ENCODE measurements at places on chromosomes 6 and 20. TPM values are rescaled to one million over a fixed set of nuclear protein-coding genes. Genes with fewer than 3 reads are reported as not detected.
A peak's percentile ranks its signal among the peaks of the same experiment; 100 is the strongest.

GRCh38 chr20:10998476-10998875, 324.7 kb upstream of the JAG1 start:
- no peak for DNase-seq

DNA sequence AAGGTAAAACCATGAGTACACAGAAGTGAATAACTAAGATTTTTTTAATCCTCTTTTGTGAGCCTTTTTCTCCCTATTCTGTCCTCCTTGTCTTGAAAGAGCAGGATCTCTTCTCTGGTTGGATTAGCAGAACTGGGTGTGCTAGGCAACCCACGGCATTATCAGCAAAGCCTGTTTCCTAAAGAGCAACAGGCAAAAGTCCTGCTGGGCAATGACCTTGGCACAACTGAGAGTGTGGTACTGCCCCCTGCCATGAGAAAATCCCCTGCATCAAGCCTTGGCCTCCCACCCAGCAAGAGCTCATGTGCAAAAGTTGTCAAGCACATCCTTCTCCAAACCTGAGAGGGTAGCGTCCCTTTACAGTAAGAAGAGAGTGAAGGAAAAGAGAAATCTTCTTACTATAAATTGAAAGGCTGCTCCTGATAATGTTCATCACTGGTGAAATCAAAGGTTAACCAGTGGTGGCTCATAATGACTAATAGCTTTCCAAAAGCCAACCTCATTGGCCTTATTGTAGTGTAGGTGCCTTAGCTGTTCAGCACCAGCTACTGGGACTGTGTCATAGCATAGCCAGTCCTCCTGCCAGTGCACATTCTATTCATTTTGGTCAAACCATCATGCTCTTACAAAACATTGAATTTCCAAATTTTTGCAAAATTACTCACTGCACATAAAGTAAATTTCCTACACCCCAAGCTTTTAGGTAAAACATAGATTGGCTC, 17.1 kb downstream of the KIF6 start:
- DNase-seq, result no peak

- DNase-seq, result peak; percentile 26
These were observed 66.4 kb downstream of the PKHD1 start for GRCh38 chr6:52020945-52021570.

DNA sequence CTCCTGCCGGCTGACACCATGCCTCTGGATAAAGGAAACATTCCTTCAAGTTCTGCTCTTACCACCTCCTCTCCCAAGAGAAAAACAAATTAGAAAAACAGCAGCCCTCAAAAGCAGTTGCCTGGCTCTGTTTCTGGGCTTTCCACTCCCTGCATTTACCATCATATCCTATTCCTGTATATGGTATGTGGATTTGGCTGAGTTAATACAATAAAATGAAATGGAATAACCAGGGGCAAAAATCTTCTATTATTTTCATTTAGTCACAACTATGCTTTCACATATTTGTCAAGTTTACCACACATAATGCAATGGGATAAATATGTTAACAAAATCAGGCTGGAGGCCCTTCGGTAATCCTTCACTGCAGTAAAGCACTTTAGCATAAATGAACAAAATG, 34.3 kb downstream of the COL12A1 start:
- peak; percentile 27 for DNase-seq

GRCh38 chr20:52461582-52461981, 270.0 kb upstream of the ZFP64 start:
- DNase-seq, result no peak

GRCh38 chr20:1870792-1871550, 24.2 kb upstream of the SIRPA start:
- no peak for DNase-seq

FAM209B gene
- total RNA-seq, result not detected

DNA sequence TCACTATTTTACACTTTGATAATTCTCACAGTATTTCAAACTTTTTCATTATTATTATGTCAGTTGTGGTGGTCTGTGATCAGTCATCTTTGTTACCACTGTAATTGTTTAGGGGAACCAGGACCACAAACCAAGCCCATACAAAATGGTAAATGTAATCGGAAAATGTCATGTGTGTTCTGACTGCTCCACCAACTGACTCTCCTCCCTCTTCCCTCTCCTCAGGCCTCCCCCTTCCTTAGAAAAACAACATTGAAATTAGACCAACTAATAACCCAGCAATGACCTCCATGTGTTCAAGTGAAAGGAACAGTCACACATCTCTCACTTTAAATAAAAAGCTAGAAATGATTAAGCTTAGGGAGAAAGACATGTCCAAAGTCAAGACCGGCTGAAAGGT, 63.8 kb downstream of the GMDS start:
- no peak for DNase-seq

GRCh38 chr6:107561306-107561705, 71.4 kb downstream of the SOBP start:
- no peak for DNase-seq

HCRTR2 gene
- total RNA-seq, result not detected

- DNase-seq, result peak; percentile 8
These were observed 94.5 kb downstream of the PREX1 start for GRCh38 chr20:48733296-48733790.

IFT52 gene
- total RNA-seq, result 36.4 TPM

GMPR gene
- total RNA-seq, result 5.4 TPM

DNA sequence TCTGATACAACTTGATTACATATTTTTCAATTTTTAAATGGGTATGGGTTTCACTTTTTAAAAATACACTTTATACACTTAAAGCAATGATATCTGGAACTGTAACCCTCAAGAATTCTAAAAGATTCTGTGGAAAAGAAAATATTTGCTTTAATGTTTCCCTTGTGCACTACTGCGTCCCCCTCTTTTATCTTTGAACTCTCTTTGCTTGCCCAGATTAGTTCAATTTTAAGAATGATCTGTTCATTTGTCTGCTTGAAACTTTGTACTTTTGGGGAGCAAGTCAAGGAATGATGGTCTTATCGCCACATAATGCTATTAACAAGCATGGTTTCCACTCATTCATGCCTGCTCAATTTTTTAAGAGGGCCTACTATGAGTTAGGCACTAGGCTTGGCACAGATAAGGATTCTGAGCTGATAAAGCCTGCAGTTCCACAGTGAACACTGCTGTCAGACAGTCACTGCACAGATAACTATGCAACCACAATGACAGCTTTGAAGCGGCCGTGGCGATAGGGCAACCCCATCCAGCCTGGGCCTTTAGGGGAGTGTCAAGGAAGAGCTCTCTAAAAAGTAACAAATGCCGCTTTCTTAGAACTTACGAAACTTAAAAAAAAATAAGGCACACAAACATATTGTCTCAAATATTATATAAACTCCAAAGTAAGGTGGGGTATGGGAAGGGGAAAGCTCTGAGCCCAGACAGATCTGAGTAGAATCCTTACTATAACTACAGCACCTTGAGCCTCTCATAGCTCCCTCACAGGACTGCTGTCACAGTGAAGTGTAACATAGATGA, 29.7 kb downstream of the FYN start:
- no peak for DNase-seq

DNA sequence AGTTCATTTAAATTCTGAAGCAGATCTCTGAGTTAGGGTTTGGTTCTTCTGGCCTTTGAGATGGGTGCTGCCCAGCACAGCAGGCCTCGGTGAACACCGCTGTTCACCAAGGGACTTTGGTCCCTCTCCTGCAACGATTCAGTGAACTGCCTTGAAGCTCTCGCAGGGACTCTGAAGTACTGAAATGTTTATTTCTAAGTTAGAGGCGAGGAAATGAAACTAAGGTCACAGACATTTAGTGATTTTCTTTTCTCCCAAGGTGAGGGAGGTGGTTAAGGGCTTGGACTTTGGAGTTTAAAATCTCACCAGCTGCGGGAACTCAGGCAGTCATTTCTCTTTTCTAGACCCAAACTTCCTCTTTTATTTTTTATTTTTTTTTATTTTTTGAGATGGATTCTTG, 26.2 kb downstream of the E2F3 start:
- no peak for DNase-seq

DNA sequence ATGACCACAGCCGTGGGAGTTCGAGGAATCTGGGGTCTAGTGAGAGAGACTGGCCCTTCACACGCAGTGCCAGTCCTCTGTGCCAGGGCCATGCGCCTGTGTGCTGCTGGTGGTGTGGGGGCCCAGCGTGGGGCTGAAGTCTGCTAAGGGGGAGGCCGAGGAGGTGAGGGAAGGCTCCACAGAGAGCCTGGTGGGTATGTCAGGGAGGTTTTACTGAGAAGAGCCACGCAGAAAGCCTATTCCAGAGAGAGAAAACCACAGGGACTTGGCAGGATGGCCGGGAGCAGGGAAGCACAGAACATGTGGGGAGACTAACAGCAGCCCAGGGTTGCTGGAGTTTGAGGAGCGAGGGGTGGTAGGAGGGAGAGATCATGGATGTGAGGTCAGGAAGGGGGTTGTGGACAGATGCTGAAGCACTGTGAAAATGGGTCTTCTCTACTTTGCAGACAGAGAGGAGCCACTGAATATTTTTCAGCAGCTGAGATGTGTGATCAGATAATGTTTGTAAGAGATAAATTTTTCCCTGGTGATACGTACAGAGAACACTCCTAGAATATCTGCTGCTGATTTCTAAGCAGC, 35.3 kb downstream of the DUSP22 start:
- peak; percentile 24 for DNase-seq

HLA-DPA1 gene
- total RNA-seq, result 2.2 TPM

GRCh38 chr20:32205110-32205842, 2.3 kb downstream of the PLAGL2 start:
- DNase-seq, result no peak

DNA sequence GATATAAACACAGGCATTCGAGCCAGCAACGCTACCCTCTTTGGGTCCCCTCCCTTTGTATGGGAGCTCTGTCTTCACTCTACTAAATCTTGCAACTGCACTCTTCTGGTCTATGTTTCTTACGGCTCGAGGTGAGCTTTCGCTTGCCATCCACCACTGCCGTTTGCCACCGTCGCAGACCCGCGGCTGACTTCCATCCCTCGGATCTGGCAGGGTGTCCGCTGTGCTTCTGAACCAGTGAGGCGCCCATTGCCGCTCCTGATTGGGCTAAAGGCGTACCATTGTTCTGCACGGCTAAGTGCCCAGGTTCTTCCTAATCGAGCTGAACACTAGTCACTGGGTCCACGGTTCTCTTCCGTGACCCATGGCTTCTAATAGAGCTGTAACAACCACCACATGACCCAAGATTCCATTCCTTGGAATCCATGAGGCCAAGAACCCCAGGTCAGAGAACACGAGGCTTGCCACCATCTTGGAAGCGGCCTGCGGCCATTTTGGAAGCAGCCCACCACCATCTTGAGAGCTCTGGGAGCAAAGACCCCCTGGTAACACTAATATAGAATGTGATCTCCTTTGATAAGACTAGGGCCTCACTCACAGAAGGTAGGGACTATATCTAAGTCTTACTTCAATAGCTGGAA, 973 bp downstream of the UBD start:
- no peak for DNase-seq

DNA sequence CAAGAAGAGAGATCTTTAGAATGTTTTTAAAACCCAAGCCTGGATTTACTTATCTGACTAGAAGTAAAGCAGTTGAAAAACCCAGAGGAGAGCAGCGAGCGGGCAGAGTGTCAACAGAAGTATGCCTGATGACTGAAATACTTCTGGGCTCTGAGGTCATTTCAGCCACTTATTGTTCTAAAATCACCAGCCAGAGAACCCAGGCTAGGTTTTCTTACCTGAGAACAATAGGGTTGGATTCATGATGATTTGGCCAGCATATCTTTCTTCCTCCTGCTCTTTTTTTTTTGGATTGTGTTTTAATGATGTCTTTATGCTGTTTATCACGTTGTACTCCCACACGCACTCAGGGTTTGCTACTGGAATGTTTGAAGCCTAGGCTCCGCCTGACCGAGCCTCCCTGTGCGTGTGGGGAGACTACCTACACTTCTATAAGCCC, 63.0 kb upstream of the KIF25 start:
- no peak for DNase-seq

- DNase-seq, result no peak
These were observed 185.3 kb downstream of the ADAT2 start for GRCh38 chr6:143264986-143265764.

DNA sequence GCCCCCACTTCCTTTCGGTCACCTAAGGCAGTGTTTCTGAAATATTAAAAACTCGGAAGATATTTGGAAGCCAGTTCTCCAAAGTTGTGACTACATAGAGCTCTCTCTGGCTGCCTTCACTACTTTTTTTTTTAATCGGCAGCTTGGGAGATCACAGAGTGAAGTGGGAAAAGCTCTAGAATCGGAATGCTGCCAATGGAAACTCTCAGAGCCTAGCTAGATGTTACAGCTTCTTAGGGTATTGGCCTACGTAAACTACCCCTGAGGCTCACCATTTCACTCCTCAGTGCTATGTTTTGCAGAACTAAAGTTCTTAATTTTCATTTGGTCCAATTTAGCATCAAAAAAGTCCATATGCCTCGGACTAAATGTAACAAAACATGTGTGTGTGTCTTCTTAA, 14.5 kb downstream of the SERPINB1 start:
- no peak for DNase-seq

GRCh38 chr6:36671687-36672375, 6.7 kb upstream of the CDKN1A start:
- no peak for DNase-seq

- DNase-seq, result no peak
These were observed 8.2 kb downstream of the NT5DC1 start for GRCh38 chr6:116108836-116109235.

MRPL18 gene
- 73.6 TPM for total RNA-seq

- DNase-seq, result no peak
These were observed 119.4 kb upstream of the TSHZ2 start for GRCh38 chr20:52852714-52853113.

GRCh38 chr20:33979094-33979493, 14.6 kb upstream of the RALY start:
- no peak for DNase-seq
